ENCODE measurements at places on chromosomes 6 and 20.

- DNase-seq = no peak
Observed at GRCh38 chr6:80425089-80425823, 318.8 kb downstream of the BCKDHB start.

GRCh38 chr20:56839786-56840185, 210.7 kb downstream of the TFAP2C start:
- DNase-seq = no peak

DNA sequence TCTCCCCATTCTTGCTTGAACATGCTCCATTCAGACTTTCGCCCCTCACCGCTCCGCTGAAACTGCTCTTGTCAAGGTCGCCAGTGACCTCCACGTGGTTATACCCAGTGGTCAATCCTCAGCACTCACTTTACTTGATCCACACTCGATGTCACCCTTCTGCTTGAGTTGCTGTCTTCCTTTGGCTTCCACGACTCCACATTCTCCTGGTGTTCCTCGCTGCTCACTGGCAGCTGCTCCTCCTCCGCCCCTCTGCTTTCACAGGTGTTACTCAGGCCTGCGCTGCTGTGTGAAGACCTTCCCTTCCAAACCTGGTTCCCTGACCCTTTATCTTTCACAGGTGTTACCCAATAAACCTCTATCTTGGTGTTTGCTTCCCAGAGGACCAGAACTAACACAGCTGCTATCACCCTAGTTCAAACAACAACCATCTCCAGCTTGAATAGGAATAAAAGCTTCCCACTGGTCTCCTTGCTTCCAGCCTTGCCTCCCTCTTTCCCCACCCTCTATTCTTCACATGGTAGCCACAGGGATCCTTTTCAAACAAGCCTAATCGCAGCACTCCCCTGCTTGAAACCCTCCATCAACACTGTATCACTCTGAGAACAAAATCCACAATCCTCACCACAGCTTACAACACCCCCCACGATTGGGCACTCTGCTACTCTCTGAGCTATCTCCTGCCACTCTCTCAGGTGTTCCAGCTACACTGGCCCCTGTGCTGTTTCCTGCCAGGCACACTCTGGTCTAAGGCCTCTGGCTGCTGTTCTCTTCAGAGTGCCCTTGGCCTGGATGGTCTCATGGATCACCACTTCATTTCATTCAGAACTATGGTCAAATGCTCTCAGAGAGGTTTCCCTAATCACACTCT, 10.7 kb downstream of the PPIL1 start:
- no peak for DNase-seq

- no peak for DNase-seq
Observed at GRCh38 chr6:114068116-114068515, 97.2 kb upstream of the HDAC2 start.

- no peak for DNase-seq
Observed at GRCh38 chr6:84042603-84043002, 9.0 kb downstream of the MRAP2 start.

DNA sequence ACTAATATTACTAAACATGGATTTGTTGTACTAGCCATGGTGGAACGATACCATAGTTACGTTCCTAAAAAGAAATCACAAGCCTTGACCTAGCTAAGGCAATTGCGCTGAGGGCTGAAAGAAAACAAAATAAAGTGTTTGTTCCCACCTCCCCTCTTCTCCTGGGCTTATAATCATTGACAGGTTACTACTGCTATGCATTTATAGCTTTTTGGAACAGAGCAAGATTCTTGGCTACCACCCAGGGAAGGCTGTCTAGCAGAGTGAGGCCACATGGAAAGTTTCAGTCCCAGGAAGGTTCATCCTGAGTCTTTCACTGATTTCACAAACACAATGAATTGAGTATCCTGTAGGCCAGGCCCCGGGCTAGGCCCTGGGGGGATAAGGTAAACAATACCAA, 84.6 kb downstream of the TMEM170B start:
- no peak for DNase-seq

DNA sequence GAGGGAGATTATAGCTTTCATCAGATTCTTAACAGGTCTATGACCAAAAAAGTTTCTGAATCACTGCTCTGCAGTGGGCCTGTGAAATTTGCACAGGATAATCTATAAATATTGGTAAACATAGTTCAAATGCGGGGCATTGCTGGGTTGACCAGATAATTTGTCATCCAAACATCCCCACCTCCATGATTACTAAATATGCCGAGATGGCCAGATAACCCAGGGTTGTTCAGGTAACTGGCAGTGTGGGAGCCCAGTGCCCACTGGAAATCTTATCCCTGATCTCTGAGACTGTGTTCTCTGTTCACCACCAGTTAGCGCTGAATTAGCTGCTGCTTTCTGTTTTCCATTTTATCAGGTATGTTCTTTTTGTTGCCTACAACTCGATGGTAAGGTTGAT, 21.4 kb downstream of the PTK7 start:
- DNase-seq = no peak

- DNase-seq = no peak
Observed at GRCh38 chr6:34147906-34148630, 2.2 kb upstream of the GRM4 start.
